T-cell (primary cell): ENCODE measurements at places on chromosomes 1 and 21.
A peak's percentile ranks its signal among the peaks of the same experiment; 100 is the strongest.

DNA sequence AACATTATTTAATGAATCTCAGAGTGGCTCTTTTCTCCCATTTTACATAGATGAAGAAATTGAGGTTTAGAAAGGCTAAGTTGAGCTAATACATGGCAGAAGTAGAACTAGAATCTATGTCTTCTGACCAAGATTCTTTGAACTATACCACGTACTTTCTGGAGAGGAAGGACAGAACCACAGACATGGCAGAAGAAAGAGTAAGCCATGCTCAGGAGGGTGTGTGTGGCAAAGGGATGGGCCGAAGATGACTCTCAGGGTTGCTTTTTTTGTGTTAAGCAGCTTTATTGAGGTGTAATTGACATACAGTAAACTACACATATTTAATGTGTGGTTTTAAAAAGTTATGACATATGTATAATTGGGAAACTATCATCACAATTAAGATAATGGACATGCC lies 69.5 kb downstream of the PEX14 start:
- no peak for DNase-seq

DNA sequence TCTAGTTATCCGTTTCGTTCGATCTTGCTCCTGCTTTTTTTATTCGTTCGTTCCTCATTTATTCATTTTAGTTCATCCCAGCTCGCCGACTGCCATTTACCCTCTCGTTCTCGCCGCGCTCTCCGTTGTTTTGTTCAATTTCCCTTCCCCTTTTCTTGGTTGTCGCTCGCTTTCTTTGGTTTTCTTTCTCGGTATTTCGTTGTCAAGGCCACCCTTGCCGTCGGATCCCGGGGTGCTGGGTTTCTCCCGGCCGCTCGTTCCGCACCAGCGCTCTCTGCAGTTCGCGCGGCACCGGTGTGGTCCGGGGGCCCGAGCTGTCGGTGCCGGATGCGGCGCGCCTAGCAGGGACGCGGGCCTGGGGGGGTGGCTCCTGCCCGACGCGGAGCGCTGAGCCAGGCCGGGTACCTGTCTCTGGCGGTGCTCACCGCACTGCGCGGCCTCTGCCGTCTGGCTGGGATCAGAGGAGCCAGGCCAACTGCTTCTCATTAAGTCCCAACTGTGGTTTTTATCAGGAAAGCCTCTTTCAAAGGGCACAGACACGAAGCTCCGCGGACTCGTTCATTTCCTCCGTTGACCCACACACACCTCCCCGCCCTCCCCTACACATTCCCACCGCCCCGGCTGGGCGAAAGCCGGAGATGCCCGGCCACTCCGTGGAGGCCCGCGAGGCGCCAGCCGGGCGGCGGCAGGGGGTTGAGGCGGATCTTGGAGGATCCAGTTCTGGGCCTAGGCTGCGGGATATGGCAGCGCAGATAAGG lies 1.6 kb downstream of the ALX3 start:
- peak; percentile 15 for DNase-seq

DNA sequence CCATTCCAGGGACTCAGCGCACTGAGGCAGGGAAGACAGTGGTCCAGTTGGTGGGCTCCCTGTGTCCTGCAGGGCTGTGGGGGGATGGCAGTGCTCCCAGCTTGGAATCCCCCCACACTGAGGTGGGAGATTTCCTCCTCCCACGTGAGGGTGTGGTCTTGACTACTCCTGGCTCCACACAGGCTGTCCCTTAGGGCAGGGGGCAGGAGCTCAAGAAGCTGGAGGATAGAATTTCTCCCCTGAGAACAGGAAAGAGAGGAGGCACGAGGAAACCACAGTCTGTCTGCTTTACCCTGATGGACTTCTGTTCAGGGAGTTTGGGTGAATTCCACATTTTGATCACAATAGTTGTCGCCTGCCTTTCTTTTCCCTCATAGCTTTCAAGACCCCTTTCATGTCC lies 62.1 kb downstream of the CACNA1E start:
- DNase-seq: no peak

DNA sequence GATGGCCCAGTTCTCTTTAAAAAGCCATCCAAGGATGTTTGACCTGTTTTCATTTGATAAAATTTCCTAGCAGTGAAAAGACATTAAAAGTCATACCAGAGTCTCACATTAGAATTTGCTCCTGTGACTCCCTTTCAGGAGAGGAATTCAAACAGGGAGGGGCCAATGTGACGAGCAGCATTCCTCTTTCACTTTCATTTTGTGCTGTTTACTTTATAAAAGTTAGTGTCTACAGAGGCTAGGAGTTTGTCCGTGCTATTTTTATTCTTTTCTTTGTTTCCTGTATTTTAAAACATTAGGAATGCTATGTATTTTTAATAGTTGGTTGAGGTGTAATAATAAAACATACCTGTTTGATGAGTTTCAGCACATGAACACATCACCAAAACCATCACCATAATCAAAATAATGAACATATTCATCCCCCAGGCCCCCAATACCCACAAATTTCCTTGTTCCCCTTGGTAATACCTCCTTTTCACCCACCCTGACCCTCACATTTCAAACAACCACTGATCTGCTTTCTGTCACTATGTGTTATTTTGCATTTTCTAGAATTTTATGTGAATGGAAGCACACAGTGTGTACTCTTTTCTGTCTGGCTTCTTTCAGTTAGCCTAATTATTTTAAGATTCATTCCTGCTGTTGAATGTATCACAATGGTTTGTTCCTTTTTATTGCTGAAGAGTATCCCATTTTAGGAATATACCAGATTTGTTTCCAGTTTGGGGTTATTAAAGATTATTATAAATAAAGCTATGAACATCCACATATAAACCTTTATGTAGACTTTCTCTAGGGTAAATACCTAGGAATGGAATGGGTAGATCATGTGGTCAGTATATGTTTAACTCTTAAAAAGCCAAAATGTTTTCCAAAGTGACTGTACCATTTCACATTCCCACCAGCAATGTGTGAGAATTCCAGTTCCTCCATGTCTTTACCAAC lies 129.5 kb downstream of the TENT5C start:
- DNase-seq: peak; percentile 70

GRCh38 chr21:43287795-43288755 lies 119.3 kb downstream of the CRYAA start:
- no peak for DNase-seq

- DNase-seq: no peak
Measured at GRCh38 chr1:204986181-204986580, 56.8 kb upstream of the CNTN2 start.

GRCh38 chr1:216330262-216330661 lies 93.0 kb downstream of the USH2A start:
- no peak for DNase-seq

DNA sequence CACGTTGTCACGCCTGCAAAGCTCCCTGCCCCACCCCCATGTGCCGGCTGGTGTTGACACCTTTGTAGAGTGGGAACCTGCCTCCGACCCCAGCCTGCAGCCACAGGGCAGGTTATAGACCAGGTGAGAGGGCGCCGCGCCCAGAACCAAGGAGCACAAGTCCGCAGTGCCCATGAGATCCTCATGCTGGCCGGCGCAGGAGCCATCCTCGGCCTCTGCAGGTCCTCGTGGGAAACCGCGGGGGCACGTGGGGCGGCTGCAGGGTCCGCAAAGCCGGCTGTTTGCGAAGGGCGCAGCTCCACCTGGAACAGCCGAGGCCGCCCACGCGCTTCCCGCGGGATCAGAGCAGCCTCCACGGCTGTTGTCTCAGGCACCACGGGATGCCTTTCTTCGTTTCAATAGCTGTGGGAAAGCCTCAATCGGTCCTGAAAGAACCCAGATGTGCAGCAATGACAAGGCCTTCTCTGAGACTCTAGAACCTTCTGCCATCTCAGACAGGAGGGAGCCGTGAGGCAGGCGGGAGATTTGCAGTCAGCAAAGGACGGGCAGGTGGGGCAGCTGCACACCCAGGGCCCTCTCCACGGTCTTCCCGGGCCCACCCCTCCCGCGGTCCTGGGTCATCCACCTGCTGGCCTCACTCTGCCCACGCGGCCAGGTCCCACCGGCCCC lies 29.9 kb downstream of the POFUT2 start:
- no peak for DNase-seq

DNA sequence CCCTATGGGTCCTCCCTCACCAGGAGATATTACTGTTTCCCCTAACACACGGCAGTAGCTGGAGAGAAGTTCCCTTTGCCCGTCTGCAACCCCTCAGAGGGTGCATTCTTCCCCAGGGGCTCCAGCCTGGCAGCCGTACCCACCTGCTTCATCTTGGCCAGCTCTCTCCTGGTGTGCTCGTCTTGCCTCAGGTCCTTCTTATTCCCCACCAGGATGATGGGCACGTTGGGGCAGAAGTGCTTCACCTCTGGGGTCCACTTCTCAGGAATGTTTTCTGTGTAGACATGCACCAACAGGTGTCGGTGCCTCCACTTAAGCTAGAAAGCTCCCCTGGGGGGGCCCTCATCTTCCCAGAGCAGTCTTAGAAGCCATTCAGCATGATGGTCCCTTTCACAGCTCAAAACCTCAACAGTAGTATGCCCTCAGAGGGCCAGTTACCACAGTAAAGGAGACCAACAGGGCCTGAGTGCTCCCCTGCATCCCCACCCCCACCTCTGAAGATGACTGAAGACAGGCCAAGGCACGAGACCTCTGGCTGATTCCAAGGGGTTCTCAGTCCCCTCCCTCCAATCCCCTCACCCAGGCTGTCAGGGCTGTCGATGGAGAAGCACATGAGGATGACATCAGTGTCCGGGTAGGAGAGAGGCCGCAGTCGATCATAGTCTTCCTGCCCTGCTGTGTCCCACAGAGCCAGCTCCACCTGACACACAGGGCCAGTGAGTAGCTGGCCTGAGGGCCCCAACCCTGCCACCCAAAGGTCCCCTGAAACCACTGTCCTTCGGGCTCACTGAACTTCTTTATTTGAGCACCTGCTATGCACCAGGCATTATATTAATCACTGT lies 4.3 kb downstream of the RHOC start:
- no peak for DNase-seq

- DNase-seq: no peak
Measured at GRCh38 chr1:48761411-48761810, 15.3 kb downstream of the BEND5 start.

DNA sequence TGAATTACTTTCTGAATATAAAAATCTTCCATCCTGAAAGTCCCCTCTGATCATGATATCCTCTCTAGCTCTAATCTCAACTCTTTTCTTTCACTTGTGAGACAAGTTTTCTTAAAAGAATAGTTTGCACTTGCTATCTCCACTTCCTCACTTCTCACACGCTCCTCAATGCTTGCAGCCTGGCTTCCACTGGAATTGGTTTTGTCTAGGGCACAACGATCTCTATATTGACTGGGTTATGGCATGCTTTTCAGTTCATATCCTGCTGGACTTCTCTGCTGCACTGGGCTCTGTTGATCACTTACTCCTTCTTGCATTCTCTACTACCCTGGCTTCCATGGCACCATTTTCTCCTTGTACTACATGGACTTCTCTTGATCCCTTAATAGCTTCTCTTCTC lies 474 bp downstream of the FCRLA start:
- no peak for DNase-seq

- DNase-seq: peak; percentile 13
Measured at GRCh38 chr1:244865028-244865371, 657 bp upstream of the HNRNPU start.
